Karpas-422 (cell line): ENCODE measurements at places on chromosomes 4 and X. TPM values are rescaled to one million over a fixed set of nuclear protein-coding genes. Genes with fewer than 3 reads are reported as not detected.

The GDPD2 gene
- not detected in 2 replicates for total RNA-seq

DNA sequence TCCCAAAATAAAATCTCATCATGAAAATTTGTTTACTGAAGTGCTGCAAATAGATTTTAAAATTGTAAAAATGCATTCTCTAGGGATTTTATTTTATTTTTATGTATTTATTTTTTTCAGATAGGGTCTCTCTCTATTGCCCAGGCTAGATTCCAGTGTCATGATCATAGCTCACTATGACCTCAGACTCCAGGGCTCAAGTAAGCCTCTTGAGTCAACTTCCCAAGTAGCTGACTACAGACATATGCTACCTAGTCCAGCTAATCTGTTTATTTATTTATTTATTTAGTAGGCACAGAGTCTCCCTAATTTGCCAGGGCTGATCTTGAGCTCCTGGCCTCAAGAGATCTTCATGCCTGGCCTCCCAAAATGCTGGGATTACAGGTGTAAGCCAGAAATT lies 317.7 kb upstream of the ANXA10 start:
- no peak for DNase-seq
- no peak overlapping the region for H3K4me3 ChIP-seq
- no peaks in the 10 kb centered on the region for H3K4me1 ChIP-seq
- no peak overlapping the region for H3K27ac ChIP-seq
- H3K36me3 ChIP-seq = no peaks in the 10 kb centered on the region
- no peaks in the 10 kb centered on the region for H3K27me3 ChIP-seq

The REPS2 gene
- total RNA-seq = 0.14 and 1.1 TPM in 2 replicates

GRCh38 chrX:134650701-134651100 lies 7.6 kb downstream of the PLAC1 start:
- no peak overlapping the region for H3K4me3 ChIP-seq
- no peaks in the 10 kb centered on the region for H3K27me3 ChIP-seq
- DNase-seq = no peak

- H3K36me3 ChIP-seq = no peaks in the 10 kb centered on the region
- H3K27ac ChIP-seq = no peak overlapping the region
- no peaks in the 10 kb centered on the region for H3K4me1 ChIP-seq
- no peaks in the 10 kb centered on the region for H3K27me3 ChIP-seq
- DNase-seq = no peak
Measured at GRCh38 chr4:111074523-111075114, 451.7 kb upstream of the PITX2 start.

GRCh38 chr4:118086344-118086743 lies 52.1 kb downstream of the NDST3 start:
- H3K4me3 ChIP-seq = no peak overlapping the region
- H3K27ac ChIP-seq = no peak overlapping the region
- no peak for DNase-seq
- no peaks in the 10 kb centered on the region for H3K36me3 ChIP-seq

- H3K4me1 ChIP-seq = peaks cover 46% of the 10 kb centered on the region
- peak overlapping the region; percentile 69 for H3K4me3 ChIP-seq
- no peaks in the 10 kb centered on the region for H3K27me3 ChIP-seq
Measured at GRCh38 chr4:113760795-113761619, 531 bp downstream of the CAMK2D start.

The EMCN gene
- not detected in 2 replicates for total RNA-seq

DNA sequence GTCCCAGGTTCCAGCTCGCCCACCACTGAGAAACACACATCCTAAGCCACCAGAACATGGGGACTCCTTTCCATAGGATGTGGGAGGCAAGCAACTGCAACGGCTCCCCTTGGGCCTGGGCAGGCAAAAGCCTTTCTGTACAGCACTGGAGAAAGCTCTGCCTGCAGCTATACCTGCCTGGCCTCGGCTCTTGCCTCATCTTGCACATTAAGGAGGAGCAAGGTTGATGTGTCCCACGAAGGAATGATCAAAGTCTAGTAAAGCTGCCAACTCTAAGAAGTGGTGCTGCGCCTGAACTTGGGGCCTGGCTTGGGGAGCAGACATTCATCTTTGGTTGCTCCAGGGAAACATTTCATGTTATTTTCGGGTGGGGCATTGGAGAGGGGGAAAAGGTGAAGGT lies 19.6 kb downstream of the CCNG2 start:
- H3K27ac ChIP-seq = no peak overlapping the region
- no peaks in the 10 kb centered on the region for H3K4me1 ChIP-seq
- no peaks in the 10 kb centered on the region for H3K36me3 ChIP-seq
- no peak overlapping the region for H3K4me3 ChIP-seq

The BCLAF3 gene
- total RNA-seq = 5.6 and 16.8 TPM in 2 replicates

GRCh38 chr4:104472766-104473165 lies 21.9 kb downstream of the CXXC4 start:
- DNase-seq = no peak
- no peaks in the 10 kb centered on the region for H3K27me3 ChIP-seq
- no peaks in the 10 kb centered on the region for H3K4me1 ChIP-seq
- H3K4me3 ChIP-seq = no peak overlapping the region

GRCh38 chr4:123381996-123382395 lies 14.6 kb upstream of the SPRY1 start:
- no peak overlapping the region for H3K4me3 ChIP-seq
- H3K4me1 ChIP-seq = no peaks in the 10 kb centered on the region; the same call in 1 of the 2 replicates
- DNase-seq = no peak

The GYPA gene
- not detected in 2 replicates for total RNA-seq

DNA sequence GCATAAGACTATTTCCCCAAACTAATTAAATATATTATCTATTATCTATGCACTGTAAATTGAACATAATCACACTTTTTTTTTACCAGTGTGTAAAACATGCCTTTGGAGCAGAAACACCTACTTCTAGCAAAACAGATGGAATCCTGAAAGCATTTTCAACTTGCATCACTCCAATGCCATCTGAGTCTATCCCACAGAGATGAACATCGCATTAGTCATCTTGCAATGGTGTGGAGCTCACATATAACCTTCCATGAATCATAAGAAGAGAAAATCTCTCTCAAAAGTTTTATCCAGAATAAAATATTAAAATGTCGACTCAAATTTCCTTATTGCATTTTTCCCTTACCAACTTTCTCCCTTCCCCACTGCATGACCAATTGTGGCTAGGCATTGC lies 406.7 kb upstream of the ACTRT1 start:
- H3K4me3 ChIP-seq = no peak overlapping the region
- H3K27ac ChIP-seq = no peak overlapping the region
- no peak for DNase-seq

GRCh38 chr4:136392576-136392975 lies 1139.7 kb downstream of the PCDH18 start:
- H3K27me3 ChIP-seq = no peaks in the 10 kb centered on the region
- H3K36me3 ChIP-seq = no peaks in the 10 kb centered on the region
- H3K4me1 ChIP-seq = no peaks in the 10 kb centered on the region
- DNase-seq = no peak

The TMEM271 gene
- not detected in 2 replicates for total RNA-seq
